ENCODE measurements at places on chromosomes 16 and 17.
A peak's percentile ranks its signal among the peaks of the same experiment; 100 is the strongest.

DNA sequence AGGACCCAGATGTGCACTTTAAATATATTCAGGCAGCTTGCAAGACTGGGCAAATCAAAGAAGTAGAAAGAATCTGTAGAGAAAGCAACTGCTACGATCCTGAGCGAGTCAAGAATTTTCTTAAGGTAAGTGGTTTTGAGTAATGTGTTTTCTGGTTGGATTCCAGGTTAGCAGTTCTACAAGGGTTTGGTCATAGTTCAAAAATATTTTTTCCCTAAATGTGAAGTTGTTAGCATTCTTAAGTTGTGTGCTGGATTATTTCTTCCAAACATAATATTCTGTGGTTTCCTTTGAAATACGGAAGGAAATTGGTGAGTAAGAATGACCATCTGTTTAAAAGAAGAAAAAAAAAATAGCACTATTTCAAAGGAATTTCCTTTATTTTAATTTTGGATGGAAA, 38.4 kb downstream of the PTRH2 start:
- DNase-seq, result no peak

DNA sequence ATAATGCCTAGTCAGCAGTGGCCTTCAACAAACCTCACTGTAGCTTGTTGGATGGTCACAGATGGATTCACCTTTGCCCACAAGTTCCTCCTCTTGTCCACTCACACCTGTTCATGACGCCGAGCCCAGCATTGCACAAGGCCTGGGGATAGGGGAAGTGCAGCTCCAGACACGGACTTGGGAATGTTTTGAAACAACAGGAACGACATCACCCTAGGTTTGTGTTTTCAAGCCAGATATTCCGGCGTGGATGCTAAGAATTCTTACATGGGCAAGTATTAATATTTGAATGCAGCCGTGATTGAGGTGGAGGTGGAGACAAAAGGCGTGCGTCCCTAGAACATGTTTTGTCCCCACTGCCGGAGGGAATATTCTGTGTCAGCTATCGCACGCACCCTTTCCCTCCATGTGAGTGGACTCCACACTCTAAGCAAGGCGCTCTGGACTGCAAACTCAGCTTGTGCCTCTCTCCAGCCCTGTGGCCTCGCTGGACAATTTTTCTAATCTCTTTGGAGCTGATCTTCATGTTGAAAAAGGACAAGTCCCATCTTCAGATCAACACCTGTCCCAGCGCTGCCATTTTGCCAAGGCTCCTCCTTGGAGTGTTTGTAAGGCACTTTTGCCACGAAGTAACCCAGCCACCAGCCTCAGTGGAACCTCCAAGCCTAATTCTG, 2.0 kb upstream of the BANP start:
- DNase-seq, result no peak

- no peak for DNase-seq
These were observed 819 bp downstream of the NLK start for GRCh38 chr17:28043296-28043695.

DNA sequence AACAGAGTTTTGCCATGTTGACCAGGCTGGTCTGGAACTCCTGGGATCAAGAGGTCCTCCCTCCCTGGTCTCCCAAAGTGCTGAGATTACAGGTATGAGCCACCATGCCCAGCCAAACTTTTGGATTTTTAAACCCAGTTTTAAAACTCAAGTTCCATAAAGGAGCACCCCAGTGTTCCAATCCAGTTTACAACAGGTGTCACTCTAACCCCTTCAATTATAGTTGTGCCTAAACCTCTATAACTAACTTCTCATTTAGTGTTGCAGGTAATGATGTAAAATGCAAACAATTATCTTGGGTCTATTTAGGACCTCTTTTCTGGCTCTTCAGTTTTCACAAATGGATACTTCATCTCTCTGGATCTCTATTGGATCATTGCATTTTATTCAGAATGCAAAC, 7.8 kb upstream of the ADAP2 start:
- DNase-seq, result no peak

DNA sequence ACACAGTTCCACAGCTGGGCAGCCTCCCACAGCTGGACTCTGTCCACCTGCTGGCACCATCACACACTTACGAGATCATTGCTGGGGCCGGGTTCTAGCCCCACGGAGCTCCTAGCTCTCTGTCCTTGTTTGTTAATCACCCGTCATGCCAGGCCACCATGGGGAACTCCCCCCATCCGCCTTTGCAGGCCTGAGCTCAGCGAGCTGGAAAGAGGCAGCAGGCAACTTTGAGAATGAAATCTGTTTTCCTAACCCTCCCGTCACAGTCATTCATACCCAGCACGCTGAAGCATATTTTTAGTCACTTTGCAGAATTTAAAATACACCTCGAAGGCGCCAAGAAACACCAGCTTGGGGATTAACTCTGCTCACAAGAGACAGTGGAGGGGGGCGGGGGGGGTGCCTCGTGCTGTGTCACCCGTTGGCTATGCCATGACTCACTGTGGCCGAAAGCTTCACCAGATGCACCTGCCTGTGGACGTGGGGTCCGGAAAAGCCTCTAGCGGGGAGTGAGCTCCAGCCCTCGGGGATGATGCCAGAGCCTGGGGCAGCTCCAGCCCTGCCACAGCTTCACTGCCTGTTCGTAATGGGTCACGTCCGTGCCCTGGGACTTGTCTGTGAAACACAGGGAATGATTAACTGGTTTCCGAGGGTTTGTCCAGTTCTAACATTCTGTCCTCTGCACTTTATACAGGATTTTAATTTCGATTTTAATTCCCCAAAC, 1.4 kb upstream of the SPNS2 start:
- no peak for DNase-seq

GRCh38 chr16:56356276-56357240, 68.8 kb downstream of the AMFR start:
- DNase-seq, result peak; percentile 65

DNA sequence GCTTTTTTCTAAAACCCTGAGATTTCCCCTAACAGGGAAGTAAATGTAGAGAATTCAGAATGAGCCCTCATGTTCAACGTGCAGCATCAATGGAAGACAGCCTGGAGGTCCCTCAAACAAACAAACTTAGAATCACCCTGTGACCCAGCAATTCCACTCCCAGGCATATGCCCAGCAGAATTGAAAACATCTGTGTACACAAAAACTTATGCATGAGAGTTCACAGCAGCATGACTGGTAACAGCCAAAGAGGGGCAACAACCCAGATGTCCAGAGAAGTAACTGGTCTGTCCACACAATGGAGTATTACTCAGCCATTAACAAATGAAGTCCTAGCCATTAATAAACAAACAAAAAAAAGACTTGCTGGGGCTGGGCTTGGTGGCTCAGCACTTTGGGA, 252.7 kb downstream of the PARN start:
- no peak for DNase-seq
